AG09309 (cell line): ENCODE measurements at places on chromosomes 11 and 22.
A peak's percentile ranks its signal among the peaks of the same experiment; 100 is the strongest.

DNA sequence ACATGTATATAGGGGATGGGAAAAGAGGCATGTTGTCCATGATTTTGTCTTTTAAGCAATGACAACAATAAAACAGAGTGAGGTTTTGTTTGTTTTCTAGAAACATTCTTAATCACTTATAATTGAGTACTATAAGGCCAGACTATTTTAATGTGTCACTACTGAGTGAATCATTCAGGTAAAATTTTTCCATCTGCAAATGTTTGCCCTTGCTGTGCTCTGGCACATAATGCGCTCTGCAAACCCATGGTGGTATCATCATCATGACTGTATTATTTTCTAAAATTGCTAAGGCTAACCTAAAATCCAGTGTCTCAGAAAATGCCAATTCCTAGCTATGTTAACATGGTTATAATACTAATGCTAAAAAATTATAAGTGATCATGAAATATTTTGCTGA is 261.2 kb downstream of the CADM1 start:
- DNase-seq: no peak

GRCh38 chr11:91921974-91922373 is 302.6 kb upstream of the FAT3 start:
- DNase-seq: no peak

DNA sequence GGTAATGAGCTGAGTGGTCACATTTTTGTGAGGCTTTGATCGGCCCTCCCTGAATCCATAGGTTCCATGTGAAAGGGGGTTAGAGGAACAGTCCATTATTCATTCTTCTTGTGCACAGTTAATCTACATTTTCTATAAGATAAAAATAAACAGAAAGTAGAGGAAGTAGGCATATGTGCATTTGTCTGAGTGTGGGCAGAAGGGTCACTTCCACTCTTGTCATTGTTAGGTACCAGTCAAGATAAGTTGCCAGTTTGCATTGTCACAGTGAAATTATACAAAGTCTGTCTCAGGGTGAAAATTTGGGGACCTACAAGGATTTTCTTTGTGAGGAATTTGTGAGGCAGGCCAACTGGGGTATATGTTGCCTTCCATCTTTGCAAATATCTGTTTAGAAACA is 4.6 kb upstream of the APOL4 start:
- DNase-seq: no peak

DNA sequence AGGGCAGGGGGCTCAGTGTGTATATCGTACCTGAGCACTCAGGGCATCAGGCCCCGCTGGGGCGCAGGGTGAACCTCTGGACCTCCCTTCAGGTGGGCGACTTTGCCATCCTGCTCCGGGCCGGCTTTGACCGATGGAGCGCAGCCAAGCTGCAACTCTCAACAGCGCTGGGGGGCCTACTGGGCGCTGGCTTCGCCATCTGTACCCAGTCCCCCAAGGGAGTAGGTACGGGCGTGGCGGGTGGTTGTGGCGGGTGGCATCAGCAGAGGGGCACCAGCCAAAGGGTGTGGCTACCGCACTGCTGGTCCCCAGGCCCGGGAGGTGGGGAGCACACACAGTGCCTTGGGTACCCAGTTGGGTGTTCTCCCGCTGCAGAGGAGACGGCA is 6.3 kb downstream of the SLC39A13 start:
- no peak for DNase-seq

DNA sequence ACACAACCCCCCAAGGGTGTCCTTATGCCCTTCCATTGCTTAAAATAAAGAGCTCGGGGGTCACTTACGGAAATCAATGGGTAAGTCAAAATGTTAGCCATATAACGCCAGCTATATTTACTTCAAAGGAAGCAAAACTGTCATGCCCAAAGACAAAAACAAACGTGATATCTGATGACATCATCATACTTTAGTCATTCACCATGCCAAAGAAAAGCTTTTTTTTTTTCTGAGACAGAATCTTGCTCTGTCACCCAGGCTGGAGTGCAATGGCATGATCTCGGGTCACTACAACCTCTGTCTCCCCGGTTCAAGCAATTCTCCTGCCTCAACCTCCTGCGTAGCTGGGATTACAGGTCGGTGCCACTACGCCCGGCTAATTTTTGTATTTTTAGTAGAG is 47.7 kb upstream of the SC5D start:
- no peak for DNase-seq

- DNase-seq: no peak
These were observed 39.3 kb downstream of the LARGE2 start for GRCh38 chr11:45961751-45962240.

GRCh38 chr11:47177229-47177845 is 658 bp upstream of the ARFGAP2 start:
- DNase-seq: peak; percentile 50

DNA sequence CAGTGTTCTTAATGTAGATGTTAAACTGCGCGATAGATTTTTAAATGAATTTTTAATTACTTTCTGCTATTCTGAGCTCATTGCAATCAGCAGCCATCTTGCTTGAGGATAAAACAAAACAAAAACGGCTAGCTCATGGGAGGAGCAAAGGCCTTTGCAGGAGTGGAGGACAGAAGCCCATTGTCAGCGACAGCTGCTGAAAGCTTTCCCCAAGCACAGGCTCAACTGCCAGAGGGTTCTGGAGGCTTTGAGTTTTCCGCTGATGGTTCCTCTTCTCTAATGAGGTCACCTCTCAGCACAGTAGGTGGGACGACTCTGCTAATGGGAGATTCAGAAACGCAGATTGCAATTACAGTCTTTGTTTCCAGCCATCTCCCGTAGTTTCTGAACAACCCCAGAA is 167.1 kb upstream of the TTC12 start:
- no peak for DNase-seq

DNA sequence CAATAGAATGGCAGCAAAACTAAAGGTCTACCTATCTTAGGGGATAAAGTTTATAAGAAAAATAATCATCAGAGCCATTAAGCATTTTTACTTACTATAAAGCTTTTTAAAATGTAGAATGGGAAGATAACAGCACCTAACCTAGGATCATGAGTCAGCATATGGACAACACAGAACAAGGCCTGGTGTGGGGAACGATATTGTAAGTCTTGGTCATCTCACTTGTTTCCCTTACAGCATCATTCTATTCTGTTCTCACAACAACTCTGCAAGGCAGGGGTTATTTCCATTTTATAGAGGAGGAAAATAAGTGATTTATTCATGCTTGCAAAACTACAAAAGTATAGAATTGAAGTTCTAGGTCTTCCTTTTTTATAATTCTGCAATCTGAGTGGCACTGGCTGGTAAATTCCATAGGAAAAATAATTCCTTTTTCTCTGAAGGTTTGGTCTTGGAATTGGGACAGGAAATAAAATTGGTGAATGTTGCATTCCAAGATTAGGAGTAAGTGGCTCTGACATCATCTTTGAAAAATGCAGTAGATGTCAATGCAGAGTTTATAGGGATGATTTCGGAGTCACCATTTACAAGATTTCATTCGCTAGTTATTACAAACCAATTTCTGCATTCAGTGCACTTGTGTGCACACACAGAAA is 423.0 kb downstream of the DYNC2H1 start:
- peak; percentile 70 for DNase-seq
